ENCODE measurements at places on chromosomes 13 and 19.
A peak's percentile ranks its signal among the peaks of the same experiment; 100 is the strongest.

GRCh38 chr13:39527961-39528660 lies 74.9 kb downstream of the LHFPL6 start:
- DNase-seq: peak; percentile 79

DNA sequence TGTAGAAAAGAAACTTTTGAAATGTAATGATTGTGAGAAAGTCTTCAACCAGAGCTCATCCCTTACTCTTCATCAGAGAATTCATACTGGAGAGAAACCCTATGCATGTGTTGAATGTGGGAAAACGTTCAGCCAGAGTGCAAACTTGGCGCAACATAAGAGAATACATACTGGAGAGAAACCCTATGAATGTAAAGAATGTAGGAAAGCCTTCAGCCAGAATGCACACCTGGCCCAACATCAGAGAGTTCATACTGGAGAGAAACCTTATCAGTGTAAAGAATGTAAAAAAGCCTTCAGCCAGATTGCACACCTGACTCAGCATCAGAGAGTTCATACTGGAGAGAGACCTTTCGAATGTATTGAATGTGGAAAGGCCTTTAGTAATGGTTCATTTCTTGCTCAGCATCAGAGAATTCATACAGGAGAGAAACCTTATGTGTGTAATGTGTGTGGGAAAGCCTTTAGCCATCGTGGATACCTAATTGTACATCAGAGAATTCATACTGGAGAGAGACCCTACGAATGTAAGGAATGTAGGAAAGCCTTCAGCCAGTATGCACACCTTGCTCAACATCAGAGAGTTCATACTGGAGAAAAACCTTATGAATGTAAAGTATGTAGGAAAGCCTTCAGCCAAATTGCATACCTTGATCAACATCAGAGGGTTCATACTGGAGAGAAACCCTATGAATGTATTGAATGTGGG lies 19.3 kb downstream of the ZNF583 start:
- no peak for DNase-seq

DNA sequence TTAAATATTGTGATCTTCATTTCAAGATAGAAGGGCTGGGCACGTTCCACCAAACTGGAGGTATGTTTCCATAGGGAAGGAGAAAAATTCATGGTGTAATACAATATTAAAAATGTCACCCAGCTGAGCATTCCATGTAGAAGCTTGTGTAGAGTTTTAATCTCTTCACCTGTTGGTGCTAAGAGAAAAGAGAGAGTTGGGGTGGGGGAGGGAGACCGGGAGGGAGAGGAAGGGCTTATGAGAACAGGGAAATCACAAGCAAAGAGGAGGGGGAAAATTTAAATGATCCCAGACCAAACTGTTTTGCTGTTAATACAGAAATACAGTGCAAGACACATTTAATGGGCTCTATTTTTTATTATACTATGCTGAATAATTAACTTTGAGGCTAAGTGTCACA lies 345.8 kb downstream of the ZNF536 start:
- no peak for DNase-seq

DNA sequence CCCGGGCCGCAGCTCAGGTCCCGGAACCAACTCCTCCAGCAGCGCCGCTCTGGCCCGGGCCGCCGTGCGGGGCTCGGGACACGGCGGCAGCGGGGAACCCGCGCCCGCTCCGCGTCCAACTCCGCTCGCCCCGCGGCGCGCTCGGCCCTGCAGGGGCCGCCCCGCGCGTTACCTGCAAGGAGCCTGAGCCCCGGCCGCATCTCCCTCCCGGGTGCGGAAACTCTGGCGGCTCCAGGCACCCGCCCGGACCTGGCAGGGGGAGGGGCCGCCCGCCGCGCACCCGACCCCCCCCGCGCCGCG lies at the start of gene TMTC4:
Gene TMTC4, minus strand, starts transcription at position 224 of the 300 bp plus-strand sequence. CDS start 4,433 bp downstream, outside the sequence.
- DNase-seq: no peak

DNA sequence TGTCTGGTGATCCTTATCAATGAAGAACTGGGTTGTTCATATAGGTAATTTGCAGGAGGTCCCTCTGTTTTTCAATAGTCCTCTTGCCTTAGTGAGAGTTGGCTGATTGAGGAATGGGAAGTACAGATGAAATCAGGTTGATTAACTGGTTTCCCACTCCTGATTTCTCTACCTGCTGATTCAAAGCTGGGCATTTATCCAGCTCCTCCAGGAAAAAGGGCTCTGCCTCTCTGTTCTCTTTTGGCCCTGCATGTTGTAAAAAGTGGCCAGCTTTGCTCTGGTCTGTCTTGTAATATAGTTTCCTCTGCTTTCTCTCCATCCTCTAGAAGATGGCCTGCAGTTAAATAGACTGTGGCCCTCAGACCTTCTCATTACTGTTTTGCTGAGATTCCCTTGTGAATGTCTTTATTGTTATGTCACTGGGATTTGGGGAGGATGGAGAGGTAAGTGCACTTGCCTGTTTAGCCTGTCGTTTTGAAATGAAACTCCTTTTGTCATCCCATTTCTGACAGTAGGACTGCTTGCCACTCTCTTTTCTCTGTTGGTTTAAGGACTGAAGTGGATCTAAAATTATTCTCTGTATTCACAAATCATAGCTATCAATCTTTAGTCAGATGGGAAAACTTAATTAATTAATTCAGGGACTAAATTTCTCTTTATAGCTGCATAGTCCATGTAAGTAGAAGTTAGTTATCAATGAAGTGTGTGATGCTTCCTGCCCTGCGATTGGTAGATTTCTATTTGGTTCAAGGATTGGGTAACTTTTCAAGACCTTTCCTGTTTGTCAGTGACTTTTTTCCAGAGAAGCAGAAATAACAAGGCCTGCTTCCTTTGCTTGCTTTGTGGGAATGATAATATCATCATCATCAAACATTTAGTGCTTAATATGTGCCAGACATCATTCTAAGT lies 28.5 kb downstream of the GARRE1 start:
- DNase-seq: peak; percentile 49

- peak; percentile 4 for DNase-seq
Observed at GRCh38 chr13:89755729-89756492, 1591.6 kb upstream of the MIR17HG start.

- no peak for DNase-seq
Observed at GRCh38 chr19:37928527-37929286, 21.7 kb downstream of the SIPA1L3 start.

DNA sequence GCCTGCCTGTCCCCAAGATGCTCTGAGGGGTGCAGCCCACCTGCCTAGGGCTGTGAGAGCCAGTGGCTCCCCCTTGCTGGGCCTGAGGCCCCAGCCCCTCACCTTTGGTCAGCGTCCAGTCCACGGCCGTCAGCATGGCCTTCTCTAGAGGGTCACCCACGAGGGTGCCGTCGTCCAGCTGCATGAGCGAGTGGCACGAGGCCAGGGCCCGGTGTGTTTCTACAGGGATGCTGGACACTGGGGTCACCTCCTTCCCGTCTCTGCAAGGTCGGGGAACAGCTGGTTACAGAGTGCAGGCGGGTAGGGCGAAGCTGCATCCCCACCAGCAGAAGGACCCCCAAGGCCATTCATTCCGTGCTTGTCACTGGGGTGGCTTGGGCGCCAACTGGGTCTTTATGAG lies 9.0 kb downstream of the ATP13A1 start:
- DNase-seq: no peak

DNA sequence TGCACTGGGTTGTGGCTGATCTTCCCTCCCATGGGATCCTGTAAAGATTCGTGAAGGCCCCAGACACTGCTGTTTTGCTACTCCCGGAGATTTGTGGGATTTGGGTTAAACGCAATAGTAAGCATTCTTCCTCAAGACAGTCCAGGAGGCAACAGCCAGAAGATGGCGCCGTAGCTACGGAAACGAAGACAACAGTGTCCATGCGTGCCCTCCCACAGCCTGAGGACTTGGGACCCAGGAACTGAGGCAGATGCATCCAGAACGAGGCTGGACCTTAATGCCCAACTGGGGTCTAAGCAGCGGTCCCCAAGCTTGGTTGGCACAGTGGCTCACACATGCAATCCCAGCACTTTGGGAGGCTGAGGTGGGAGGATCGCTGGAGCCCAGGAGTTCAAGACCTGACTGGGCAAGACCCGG lies 57.6 kb upstream of the ZNF507 start:
- DNase-seq: peak; percentile 29

DNA sequence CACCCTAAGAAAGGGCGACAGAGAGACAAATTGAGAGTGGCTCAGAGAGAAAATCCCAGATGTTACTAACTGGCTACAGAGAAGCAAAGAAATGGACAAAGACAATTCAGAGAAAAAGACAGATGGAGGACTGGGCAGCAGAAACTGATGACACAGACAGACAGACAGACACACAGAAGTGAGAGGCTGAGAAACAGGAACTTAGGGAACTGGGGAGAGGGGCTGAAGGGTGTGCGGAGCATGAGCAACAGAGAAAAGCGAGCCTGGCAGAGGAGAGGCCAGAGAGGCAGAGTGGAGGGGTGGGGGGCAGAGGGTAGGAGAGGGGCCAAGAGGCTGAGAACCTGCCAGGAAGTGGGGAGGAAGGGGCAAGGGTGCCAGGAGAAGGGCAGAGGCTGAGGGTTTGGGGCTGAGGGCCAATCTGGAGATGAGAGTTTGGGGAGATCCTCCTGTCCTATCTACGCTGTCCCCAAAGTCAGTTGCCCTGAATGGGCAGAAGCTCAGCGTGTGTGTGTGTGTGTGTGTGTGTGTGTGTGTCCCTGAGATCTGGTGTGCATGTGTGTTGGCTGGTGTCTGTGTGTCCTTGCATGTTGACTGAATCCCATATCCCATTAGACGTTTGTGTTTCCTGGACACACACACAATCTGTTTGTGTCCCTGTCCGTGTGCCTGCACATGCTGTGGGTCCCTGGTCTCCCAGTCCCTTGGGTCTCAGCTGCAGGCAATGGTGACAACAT lies 5.6 kb upstream of the ERFL start:
- DNase-seq: no peak

DNA sequence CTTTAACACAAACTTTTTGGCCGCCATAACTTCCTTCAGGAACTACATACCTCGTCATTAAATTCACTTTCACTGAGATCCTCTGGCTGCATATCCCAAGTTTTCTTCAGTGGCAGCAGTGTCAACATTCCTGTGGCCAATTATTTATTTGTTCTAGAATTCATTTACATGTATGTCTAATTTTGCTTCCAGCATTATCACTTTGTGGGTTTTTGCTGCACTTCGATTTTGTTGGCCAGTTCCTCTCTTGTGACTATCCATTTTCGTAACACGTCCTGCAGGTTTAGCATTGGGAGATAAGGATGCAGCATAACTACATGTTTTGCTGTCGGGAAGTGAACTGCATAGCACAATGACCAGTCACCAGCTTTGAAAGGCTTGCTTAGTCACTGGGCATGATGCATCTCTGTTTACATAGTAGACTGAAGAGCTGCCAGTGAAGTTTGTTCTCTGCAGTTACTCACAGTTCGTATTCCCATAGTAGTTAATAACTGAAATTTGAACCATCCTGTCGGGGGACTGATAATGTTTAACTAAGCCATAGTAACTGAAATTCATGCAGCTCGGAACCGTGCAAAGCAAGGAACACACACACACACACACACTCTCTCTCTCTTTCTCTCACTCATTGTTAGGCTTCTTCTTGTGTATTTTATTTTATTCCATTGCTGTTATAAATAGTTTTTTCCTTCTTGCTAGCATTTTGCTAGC lies 28.3 kb downstream of the ZNF507 start:
- DNase-seq: peak; percentile 96

DNA sequence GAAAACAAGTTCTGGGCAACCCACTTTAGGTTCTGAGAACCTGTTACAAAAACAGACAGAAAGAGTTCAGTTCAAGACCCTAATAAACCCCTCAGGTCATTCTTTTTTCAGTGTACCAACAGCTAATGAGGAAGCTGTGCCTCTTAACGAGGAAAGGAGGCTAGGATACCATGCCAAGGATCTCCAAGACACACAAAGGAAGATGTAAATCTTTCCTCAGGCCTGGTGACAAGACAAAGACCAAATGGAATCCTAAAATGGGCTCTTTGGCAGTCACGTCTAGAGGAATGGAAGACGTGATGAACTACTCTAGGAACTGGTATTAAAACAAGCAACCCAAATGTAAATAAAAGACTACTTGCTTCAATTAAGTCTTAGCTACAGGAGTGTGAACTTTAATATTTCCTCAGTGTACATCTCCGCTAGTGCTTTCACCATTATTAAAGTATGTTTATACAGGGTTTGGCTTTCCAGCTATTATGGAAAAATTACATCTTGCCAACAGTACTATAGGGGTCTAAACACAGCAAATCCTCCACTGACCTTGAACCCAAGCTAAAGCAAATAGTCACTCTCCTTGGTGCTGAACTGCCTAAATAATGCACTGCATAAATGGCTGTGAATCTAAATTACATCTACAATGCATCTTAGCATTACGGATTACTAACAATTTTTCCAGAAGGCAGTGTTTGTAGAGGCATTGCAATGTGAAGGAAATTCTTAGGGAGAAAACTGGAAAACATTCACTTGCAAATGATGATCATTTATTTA lies 42.3 kb downstream of the ENOX1 start:
- DNase-seq: no peak

DNA sequence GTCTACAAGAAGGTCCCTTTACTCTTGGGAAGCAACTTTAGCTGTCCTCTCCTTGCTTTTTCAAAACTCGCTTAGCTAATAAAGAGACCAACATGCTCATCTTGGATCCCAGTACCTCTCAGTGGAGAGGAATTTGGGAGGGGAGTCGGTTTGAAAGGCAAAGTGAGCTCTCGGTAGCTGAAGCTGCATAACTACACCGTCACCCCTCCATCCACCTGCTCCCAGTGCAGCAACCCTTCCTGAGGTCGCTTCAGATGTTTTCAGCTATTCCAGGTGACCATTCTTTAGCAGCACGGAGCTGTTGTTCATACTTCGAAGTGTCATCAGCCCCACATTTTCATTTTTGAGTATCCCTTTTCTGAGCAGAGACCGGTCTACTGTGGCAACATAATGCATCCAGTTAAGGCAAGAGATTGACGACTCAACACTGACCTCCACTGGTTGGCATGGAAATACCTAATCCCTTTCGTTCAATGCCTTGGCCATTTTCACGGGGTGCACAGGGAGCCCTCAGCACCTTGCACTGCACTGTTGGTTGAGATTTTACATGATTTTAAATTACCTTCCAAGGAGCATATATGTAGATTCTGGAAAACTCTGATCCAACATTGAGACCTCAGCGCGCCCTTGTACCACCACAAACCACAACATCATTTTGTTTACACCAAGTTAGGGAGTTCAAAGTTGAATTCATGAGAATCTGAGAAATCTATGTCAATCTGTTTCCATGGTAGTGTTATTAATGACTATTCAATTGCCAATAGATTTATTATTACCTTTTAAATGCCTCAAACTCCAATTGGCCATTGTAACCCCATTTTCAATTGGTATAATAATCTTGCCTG lies 42.2 kb downstream of the DLEU7 start:
- peak; percentile 58 for DNase-seq

GRCh38 chr13:50894012-50894411 lies 15.6 kb upstream of the RNASEH2B start:
- no peak for DNase-seq

GRCh38 chr13:99962242-99962641 lies 9.3 kb downstream of the ZIC5 start:
- no peak for DNase-seq

- DNase-seq: no peak
Observed at GRCh38 chr13:106850973-106851650, 283.2 kb upstream of the ARGLU1 start.

DNA sequence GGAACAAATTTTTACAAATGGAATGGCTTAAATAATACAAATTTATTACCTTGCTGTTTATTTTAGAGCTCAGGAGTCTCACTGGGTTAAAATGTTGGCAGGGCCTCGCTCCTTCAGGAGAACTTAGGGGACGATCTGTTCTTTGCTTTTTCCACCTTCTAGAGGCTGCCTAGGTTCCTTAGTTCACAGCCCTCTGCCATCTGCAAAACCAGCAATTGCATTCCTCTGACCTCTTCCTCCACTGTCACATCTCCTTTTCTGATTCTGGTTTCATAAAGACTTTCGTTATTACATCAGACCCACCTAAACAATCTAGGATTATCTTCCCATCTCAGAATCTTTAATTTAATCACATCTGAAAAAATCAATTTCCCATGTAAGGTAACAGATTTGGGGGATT lies 249.6 kb upstream of the SPRY2 start:
- no peak for DNase-seq
